Right lobe of liver (tissue), 6 donors: ENCODE measurements at places on chromosomes 5 and 9. TPM values are rescaled to one million over a fixed set of nuclear protein-coding genes. Genes with fewer than 3 reads are reported as not detected.

DNA sequence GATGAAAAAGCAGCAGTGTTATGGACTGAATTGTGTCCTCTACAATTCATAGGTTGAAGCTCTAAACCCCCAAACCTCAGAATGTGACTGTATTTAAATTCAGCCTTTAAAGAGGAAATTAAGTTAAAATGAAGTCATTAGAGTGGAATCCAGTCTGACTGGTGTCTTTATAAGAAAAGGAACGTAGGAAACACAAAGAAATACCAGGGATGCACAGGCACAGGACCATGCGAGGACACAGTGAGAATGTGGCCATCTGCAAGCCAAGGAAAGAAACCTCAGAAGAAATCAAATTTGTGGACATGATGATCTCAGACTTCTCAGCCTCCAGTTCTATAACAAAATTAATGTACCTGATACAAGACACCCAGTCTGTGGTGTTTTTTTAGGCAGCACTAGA is 971.2 kb upstream of the CDH9 start:
- no peak for DNase-seq
- no peaks in the 10 kb centered on the region for H3K36me3 ChIP-seq
- H3K27ac ChIP-seq, result no peak overlapping the region
- no peaks in the 10 kb centered on the region for H3K27me3 ChIP-seq
- no peaks in the 10 kb centered on the region for H3K4me1 ChIP-seq

DNA sequence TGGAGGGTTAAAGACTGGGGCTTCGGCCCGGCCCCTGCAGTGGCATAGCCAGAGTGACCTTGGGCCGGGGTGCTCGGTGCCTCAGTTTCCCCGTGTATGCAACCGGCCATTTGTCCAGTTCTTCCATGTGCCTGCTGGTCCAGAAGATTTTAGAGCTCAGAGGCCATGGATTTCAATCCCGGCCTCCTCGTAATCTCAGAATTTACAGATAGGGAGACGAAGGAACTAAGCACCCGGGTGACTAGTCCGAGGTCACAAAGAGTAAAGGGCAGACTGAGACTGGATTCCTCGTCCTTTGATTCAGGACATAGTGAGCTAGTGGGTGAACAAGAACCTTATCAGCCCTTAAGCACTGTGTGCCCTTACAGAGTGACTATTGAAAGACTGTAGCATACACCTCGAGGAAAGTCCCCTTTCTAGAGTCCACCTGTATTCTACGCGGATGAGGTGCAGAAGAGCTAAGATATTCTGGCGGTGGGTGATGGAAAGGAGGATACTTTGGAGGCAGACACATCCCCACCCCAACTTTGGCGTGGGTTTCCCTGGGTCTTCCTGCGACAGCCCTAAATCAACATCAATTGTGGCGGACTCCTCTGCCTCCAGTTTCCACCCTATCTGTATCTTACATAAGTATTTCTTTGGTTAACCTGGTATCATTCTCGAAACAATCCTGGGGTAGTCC is 597 bp downstream of the SLC31A1 start:
- no peaks in the 10 kb centered on the region for H3K27me3 ChIP-seq
- H3K4me1 ChIP-seq, result peaks cover 44% of the 10 kb centered on the region
- H3K36me3 ChIP-seq, result no peaks in the 10 kb centered on the region
- peak overlapping the region; percentile 95 for H3K27ac ChIP-seq

GRCh38 chr9:68574150-68574549 is 33.5 kb upstream of the TMEM252 start:
- no peak for DNase-seq
- no peaks in the 10 kb centered on the region for H3K4me1 ChIP-seq
- H3K36me3 ChIP-seq, result no peaks in the 10 kb centered on the region
- no peaks in the 10 kb centered on the region for H3K27me3 ChIP-seq

GRCh38 chr5:143201589-143201988 is 201.9 kb downstream of the NR3C1 start:
- H3K27ac ChIP-seq, result no peak overlapping the region
- no peak overlapping the region for H3K4me3 ChIP-seq
- DNase-seq, result no peak
- H3K27me3 ChIP-seq, result no peaks in the 10 kb centered on the region

DNA sequence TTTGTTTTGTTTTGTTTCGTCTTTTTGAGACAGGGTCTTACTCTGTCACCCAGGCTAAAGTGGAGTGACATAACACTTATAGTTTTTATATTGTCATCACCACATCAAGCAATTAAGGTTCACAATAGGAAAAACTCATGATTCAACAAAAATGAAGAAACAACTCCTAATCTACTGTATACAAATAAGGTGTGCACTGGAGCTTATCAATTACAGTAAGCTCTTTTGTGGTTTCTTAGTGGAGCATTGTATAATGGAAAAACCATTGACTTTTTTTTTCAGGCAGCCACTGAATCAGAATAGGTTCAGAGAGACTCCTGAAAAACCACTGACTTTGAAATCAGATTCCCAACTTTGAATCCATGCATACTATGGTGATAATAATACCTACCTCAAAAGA is 10.8 kb upstream of the PLIN2 start:
- no peaks in the 10 kb centered on the region for H3K36me3 ChIP-seq
- H3K4me1 ChIP-seq, result no peaks in the 10 kb centered on the region
- no peak overlapping the region for H3K4me3 ChIP-seq

GRCh38 chr5:179763215-179763945 is 30.4 kb upstream of the LTC4S start:
- no peak overlapping the region for H3K4me3 ChIP-seq
- no peak overlapping the region for H3K27ac ChIP-seq
- peaks cover 15% of the 10 kb centered on the region for H3K36me3 ChIP-seq
- DNase-seq, result no peak
- H3K27me3 ChIP-seq, result no peaks in the 10 kb centered on the region
- peaks cover 13% of the 10 kb centered on the region for H3K4me1 ChIP-seq

GRCh38 chr9:38405785-38406184 is 13.3 kb downstream of the ALDH1B1 start:
- H3K4me1 ChIP-seq, result no peaks in the 10 kb centered on the region
- no peak overlapping the region for H3K4me3 ChIP-seq
- no peak for DNase-seq
- H3K27me3 ChIP-seq, result no peaks in the 10 kb centered on the region
- H3K36me3 ChIP-seq, result no peaks in the 10 kb centered on the region
- H3K27ac ChIP-seq, result no peak overlapping the region

DNA sequence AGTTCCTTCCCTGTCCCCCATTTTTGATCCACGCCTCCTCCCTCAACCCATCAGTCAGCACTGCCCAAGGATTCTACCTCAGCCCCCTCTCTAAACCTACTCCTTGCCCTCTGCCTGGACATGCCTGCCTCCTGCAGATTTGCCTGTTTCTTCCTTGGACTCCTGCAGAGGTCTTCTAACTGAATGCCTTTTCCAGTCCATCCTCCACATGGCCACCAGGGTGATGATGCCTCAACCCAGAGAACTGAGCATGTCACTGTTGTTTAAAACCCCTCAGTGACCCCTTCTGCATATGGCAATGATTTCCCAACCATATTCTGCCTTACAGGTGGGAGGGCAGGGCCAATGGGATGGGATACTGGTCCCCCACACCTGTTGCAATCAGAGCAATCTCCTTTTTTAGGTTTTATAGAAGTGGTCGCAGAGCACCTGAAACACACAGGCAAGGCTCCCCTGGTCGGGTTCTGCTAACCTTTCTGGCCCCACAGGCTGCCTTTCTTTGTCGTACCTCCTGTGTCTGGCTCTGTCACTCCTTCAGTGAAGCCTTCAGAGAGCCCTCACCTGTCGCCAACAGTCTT is 9.3 kb downstream of the PHYKPL start:
- no peak for DNase-seq
- no peak overlapping the region for H3K4me3 ChIP-seq

GRCh38 chr5:39249564-39250274 is 30.4 kb upstream of the FYB1 start:
- no peak overlapping the region for H3K4me3 ChIP-seq
- H3K27me3 ChIP-seq, result no peaks in the 10 kb centered on the region
- H3K4me1 ChIP-seq, result no peaks in the 10 kb centered on the region
- no peaks in the 10 kb centered on the region for H3K36me3 ChIP-seq
- DNase-seq, result no peak

GRCh38 chr9:98280574-98280973 is 25.1 kb upstream of the TBC1D2 start:
- no peaks in the 10 kb centered on the region for H3K27me3 ChIP-seq
- no peaks in the 10 kb centered on the region for H3K36me3 ChIP-seq
- DNase-seq, result no peak
- H3K4me1 ChIP-seq, result no peaks in the 10 kb centered on the region

GRCh38 chr5:153896701-153897100 is 142.0 kb downstream of the FAM114A2 start:
- no peaks in the 10 kb centered on the region for H3K36me3 ChIP-seq
- no peak overlapping the region for H3K27ac ChIP-seq
- no peak overlapping the region for H3K4me3 ChIP-seq
- no peaks in the 10 kb centered on the region for H3K27me3 ChIP-seq
- no peaks in the 10 kb centered on the region for H3K4me1 ChIP-seq

GRCh38 chr5:87015901-87016300 is 251.8 kb upstream of the RASA1 start:
- H3K4me1 ChIP-seq, result no peaks in the 10 kb centered on the region
- no peaks in the 10 kb centered on the region for H3K36me3 ChIP-seq
- DNase-seq, result no peak
- H3K27me3 ChIP-seq, result no peaks in the 10 kb centered on the region

DNA sequence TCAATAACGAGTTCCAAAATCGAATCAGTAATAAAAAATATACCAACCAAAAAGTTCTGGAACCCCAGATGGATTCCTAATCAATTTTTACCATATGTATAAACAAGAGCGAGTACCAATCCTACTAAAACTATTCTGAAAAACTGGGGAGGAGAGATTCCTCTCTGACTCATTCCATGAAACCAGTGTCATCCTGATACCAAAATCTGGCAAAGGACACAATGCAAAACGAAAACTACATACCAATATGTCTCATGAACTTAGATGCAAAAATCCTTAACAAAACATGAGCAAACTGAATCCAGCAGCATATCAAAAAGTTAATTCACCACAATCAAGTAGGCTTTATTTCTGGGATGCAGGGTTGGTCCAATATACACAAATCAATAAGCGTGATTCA is 30.5 kb upstream of the MACIR start:
- H3K4me1 ChIP-seq, result no peaks in the 10 kb centered on the region
- no peak for DNase-seq
- H3K4me3 ChIP-seq, result no peak overlapping the region
- no peaks in the 10 kb centered on the region for H3K27me3 ChIP-seq
- H3K27ac ChIP-seq, result no peak overlapping the region

DNA sequence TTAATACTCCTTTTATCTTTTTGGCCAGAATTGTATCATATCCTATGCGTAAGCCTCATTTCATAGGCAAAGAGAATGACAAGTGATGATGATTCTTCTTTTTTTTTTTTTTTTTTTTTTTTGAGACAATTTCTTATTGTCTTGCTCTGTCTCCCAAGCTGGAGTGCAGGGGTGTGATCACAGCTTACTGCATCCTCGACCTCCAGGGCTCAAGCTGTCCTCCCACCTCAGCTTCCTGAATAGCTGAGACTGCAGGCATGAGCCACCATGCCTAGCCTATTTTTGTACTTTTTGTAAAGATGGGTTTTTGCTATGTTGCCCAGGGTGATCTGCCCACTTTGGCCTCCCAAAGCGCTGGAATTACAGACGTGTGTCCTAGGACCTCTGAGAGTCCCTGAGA is 41.9 kb upstream of the C5orf24 start:
- no peaks in the 10 kb centered on the region for H3K36me3 ChIP-seq
- H3K4me3 ChIP-seq, result no peak overlapping the region
- H3K27me3 ChIP-seq, result no peaks in the 10 kb centered on the region
- no peaks in the 10 kb centered on the region for H3K4me1 ChIP-seq
- no peak overlapping the region for H3K27ac ChIP-seq

GRCh38 chr5:137819766-137820165 is 47.9 kb upstream of the MYOT start:
- no peaks in the 10 kb centered on the region for H3K4me1 ChIP-seq
- H3K27ac ChIP-seq, result no peak overlapping the region
- no peaks in the 10 kb centered on the region for H3K36me3 ChIP-seq

GRCh38 chr5:142663246-142663645 is 22.6 kb downstream of the FGF1 start:
- no peak for DNase-seq
- H3K4me3 ChIP-seq, result no peak overlapping the region
- no peak overlapping the region for H3K27ac ChIP-seq
- no peaks in the 10 kb centered on the region for H3K36me3 ChIP-seq

DNA sequence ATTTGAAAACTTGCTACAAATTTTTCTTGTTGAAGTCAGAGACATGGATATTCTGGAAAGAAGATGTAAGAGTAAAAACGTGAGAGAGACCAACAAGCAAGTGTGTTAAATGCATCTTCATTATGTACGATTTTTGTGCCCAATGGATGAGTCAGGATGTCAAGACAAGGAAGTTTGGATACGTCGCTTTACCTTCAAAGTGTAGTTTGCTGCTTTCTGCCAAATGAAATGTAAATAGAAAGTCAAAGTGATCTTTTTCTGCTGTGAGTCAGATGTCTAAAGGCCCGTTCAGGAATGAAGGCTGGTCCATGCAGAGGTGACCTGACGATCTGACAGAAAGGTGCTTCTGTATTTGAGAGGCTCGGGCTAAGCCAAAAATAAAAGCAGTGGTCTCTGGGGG is 273.1 kb upstream of the PIK3R1 start:
- no peaks in the 10 kb centered on the region for H3K4me1 ChIP-seq
- no peaks in the 10 kb centered on the region for H3K36me3 ChIP-seq
- H3K4me3 ChIP-seq, result no peak overlapping the region
- H3K27ac ChIP-seq, result no peak overlapping the region

- H3K27ac ChIP-seq, result no peak overlapping the region
- no peaks in the 10 kb centered on the region for H3K27me3 ChIP-seq
- H3K4me3 ChIP-seq, result no peak overlapping the region
- H3K4me1 ChIP-seq, result no peaks in the 10 kb centered on the region
Measured at GRCh38 chr9:129511285-129511900, 109.5 kb downstream of the C9orf50 start.

DNA sequence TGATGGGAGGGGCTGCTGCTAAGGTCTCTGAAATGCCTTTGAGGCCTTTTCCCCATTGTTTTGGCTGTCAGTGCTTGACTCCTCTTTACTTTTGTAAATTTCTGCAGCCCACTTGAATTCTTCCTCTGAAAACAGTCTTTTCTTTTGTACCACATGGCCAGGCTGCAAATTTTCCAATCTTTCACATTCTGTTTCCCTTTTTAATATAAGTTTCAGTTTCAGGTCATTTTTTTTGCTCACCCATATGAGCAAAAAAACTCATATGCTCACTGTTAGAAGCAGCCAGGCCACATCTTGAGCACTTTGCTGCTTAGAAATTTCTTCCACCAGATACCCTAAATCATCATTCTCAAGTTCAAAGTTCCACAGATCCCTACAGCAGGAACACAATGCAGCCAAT is 234.6 kb upstream of the ADRA1B start:
- no peak overlapping the region for H3K4me3 ChIP-seq
- H3K27me3 ChIP-seq, result no peaks in the 10 kb centered on the region
- DNase-seq, result no peak
- H3K36me3 ChIP-seq, result no peaks in the 10 kb centered on the region
- no peaks in the 10 kb centered on the region for H3K4me1 ChIP-seq

The NRG2 gene
- 0.12 TPM for total RNA-seq

The UGT3A2 gene
- total RNA-seq, result not detected

The TAS2R1 gene
- not detected for total RNA-seq

The APBB3 gene
- total RNA-seq, result 9.6 TPM

The POU5F2 gene
- total RNA-seq, result 0.42 TPM
